Coronary artery (tissue), 2 donors: ENCODE measurements at places on chromosomes 3 and 15.

DNA sequence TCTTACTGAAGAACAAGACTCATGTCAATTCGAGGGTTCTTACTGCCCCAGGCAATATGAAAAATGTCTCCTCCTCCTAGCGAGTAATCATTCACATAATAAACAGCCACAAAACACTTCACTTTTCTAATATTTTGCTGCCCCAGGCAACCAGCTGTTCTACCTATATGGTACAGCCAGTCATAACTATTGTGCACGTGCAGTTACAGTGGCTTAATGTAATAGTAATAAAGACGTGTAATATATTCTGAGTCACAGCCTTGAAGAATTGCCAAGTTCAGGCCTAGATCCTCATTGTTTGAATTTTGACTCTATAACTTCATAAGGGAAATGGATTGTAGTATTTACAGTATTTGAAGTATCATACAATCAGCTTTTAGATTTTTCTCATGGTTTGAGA, 1250.0 kb upstream of the GBE1 start:
- DNase-seq, result no peak

DNA sequence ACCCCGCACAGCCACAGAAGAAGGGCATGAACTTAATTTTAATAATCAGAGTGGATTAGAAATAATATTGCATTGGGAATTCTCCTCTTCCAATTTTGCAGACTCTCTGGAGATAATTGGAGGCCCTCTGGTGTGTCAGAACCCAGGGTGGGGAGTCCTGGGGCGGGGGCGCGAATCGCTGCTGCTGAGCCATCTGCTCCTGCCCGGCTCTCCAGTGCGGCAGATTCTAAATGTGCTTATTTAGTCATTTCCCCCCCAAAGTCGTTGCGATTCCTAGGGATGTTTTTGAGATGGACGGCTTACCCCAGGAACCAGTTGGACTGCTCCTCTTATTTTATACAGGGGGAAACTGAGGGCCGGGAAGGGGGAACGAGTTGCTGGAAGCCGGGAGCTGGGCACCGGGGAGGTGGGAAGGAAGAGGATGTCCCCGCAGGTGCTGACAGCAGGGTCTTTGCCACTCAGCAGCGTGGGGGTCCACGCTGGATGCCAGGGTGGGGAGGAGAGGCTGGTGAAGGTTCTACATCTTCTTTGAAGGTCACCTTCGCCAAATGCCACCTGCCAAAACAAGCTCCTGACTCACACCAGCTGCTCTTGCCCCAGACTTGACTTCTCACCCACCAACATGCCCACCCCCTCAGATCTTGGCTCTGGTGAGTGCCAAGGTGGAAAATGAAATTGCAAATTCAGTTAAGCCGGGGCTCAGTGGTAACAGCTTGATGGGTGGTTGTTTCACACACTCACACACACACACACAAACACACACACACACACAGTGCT, 91.3 kb upstream of the PRR23E start:
- no peak for DNase-seq

DNA sequence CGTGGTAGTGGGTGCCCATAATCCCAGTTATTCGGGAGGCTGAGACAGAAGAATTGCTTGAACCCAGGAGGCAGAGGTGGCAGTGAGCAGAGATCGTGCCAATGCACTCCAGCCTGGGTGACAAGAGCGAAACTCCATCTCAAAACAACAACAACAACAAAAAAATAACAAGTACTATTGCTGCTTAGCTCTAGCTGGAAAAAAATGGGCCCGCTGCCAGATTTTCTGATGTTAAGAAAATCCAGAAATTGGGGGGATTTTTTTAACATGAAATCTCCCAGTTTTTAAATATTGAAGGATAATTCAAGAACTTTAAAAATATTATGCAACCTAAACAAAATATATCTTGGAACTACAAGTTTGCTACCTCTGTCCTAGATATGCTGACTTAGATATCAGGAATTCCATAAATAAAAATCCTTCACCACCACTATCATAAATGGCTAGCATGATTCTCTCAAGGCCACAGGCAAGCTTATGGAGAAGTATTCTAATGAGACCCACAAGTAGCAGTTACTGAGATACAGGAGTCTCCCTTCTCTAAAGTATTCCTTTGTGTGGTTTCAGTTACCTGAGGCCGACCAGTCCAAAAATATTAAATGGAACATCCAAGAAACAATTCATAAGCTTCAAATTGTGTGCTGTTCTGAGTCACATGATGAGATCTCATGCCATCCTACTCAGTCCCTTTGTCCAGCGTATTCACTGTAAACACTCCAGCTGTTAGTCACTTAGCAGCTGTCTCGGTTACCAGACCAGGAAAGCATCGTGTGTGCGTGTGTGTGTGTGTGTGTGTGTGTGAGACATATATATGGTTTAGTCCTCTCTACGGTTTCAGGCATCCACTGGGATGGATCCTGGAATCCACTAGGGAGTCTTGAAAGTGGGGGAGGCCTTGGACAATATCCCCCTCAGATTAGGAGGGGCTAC, 277.2 kb downstream of the TBL1XR1 start:
- DNase-seq, result no peak

DNA sequence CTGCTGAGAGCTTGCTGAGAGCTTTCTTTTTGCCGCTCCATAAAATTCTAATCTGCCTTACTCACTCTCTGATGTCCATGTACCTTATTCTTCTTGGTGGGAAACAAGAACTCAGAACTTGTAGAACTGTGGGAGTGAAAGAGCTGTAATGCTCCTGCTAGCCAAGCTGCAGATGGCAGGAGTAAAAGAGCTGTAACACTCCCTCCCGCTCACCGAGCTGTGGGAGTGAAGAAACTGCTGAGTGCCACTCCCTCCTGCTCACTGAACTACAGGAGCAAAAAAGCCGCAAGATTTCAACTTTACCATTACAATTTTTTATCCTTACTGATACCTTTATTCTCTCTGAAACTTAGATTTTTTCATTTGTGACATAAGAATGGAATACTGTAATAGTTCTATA, 199.1 kb downstream of the SI start:
- DNase-seq, result no peak

- DNase-seq, result no peak
Measured at GRCh38 chr15:83659417-83659812, 5.5 kb downstream of the ADAMTSL3 start.

GRCh38 chr3:161508852-161509477, 12.4 kb downstream of the OTOL1 start:
- no peak for DNase-seq

DNA sequence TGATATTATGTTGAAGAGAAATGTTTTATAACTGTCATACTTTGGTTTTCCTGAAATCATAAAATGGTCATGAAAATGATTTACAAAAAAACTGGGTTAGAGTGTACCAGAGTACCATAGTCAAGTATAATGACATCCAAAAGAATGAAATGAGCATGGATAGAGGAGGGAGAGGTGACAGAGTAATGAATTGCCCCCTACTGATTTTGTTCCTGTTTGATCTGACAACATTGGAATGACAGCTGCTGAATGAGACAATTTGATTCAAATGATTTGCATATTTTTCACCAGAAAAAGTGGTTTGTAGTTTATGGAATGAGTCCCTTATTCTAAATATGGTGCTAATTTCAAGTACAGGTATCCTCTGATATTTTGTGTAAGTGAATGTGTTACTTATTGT, 271.7 kb downstream of the CNTN4 start:
- no peak for DNase-seq

DNA sequence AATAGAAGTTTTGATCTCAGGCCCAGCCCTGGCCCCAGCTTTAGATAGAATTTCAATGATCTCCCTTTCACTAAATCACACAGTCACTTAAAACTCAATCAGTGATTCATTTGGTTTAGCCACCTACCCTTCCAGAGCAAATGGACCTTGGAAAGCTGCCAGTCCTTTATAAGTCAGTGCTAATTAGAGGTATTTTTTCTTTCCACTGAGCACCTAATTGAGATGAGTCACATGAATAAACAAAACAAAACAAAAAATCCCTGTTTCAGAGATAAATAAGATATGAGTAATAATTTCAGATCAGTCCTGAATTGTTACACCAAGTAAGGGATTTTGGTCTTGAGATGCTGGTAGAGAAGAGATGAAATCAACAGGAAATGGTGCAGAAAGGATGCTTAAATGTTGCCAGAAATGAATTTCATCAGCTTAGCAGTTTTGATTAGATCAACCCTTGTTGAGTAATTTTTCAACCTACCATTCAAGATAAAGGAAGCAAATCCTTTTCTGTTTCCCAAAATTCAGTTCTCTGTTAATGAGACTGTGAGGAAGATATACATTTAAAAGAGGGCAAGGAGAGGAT, 352.0 kb upstream of the COL8A1 start:
- no peak for DNase-seq

DNA sequence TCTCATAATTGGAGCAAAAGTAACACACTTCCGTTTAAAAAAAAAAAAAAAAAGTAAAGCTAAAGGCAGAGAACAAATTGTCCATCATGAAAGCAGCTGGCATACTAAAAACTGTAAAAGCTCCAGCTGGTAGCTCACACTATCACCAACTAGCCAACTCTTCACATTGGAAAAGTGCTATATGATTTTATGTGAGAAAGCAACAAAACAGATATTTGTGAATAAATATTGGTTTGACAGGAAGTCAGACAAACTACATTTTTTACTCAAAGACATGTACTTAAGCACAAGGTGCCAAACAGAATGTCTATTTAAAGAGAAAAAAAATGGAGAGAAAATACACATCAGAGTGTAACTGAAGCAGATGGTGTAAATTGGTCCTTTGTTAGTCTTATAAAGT, 231.2 kb upstream of the CADM2 start:
- no peak for DNase-seq

GRCh38 chr3:12222775-12223485, 64.2 kb upstream of the TIMP4 start:
- no peak for DNase-seq

GRCh38 chr3:55044486-55044885, 116.6 kb upstream of the LRTM1 start:
- DNase-seq, result no peak

- DNase-seq, result no peak
Measured at GRCh38 chr3:51984269-51984647, 923 bp downstream of the ACY1 start.

DNA sequence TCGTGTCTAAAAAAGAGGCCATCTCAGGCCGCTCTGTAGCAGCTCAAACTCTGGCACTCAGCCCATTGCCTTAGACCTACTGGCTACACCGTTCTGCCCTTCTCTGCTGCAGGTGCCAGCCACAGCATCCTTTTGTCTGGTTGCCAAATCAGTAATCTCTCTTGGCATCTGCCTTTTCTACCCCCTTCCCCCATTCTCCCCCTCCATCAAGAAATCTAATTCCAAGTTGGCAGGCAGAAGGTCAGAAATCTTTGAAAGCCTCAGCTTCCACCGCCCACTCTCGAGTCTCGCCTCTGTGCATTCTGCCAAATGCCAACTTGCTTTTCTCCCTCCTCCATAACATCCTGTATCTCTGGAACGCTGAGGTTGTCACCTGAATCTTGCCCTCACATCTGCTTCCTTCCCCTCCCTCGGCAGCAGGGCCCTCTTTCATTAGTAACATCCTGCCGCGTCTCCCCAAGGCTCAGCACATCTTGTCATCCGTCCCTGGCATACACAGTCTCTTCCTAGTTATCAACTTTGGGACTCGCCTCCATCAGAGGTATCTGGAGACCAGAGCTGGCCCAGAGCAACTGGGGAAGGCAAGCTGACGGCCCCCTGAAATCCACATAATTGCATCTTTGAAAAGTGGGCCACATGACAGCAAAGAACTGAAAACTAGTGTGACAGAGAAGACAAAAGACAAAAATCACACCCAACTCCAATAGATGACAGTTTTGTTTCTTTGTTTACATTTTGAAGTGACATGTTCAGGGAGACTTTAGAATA, 312.0 kb upstream of the CCDC54 start:
- DNase-seq, result no peak

- no peak for DNase-seq
Measured at GRCh38 chr3:47276558-47276957, 6.0 kb downstream of the KIF9 start.

- DNase-seq, result no peak
Measured at GRCh38 chr15:82663186-82663600, 16.0 kb upstream of the CPEB1 start.

DNA sequence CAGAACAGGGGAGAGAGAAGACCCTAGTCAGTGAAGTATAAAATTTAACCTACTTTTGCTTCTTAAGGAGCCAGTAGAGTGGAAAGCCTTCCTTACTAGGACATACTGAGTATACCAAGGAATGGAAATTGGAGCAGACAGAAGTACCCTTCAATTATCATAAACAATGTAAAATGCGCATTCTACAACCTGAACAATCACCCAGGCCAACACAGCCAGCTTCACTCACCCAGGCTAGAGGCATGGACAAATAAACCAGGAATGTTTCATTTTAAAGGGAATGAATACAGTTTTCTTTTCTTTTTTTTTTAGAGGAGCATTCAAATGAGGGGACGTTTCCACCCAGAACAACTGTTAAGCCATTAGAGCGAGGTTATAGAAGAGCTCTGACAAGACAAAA, 41.9 kb upstream of the PLXND1 start:
- no peak for DNase-seq

GRCh38 chr15:65072617-65073016, 3.9 kb upstream of the KBTBD13 start:
- no peak for DNase-seq

GRCh38 chr3:31067004-31067403, 172.5 kb upstream of the GADL1 start:
- DNase-seq, result no peak

DNA sequence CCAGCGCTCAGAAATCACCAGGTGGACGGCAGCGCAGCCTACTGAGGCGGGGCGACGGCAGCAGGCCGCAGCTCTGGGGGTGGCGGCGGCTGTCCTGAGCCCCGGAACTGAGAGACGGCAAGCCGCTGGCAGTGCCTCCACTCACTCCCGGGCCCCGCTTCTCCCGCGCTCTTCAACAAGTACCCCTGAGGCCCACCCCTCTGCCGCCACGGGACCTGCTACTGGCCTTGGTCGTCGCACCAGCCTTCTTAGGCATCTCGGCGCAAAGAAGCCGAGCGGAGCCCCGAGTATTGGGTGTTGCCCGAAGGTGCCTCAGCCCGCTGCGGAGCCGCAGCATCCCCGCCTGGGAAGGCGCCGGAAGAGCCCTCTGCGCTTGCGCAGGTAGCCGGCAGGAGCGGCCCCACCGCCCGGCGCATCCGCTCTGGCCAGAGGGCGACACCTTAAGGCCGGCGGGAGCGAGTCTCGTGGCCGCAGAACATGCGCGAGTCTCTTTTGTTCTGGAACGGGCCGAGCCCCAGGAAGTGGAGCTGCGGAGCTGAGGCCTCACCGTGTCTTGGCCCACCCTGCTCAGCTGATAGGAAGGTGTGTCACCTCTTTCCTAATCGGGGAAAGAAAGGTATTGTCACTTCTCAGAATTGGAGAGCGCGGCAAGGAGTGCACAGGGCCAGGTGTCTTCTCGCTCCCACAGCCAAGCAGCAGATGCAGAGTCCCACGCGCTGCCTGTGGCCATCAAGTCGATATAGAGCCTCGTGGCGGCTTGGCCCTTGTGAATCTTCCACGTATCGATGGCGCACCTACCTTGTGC, at the start of gene C15orf40:
TSS of gene C15orf40 (minus strand) at position 369 of the 805 bp plus-strand sequence. CDS start at position 337, 32 bp downstream.
- peak; percentile 88 for DNase-seq
